ENCODE measurements at places on chromosomes 5 and 9. TPM values are rescaled to one million over a fixed set of nuclear protein-coding genes. Genes with fewer than 3 reads are reported as not detected.

Gene TXNDC8
- not detected for total RNA-seq

Gene TAL2
- total RNA-seq, result not detected

Gene DDX4
- not detected for total RNA-seq

- no peak for DNase-seq
These were observed 9.5 kb upstream of the C9 start for GRCh38 chr5:39373791-39374190.

GRCh38 chr9:94867842-94868312 is 141.4 kb downstream of the AOPEP start:
- DNase-seq, result peak; percentile 92

- DNase-seq, result no peak
These were observed 2.5 kb upstream of the RAD23B start for GRCh38 chr9:107280543-107280942.

- peak; percentile 89 for DNase-seq
These were observed 5.9 kb upstream of the FAT2 start for GRCh38 chr5:151596828-151597539.

DNA sequence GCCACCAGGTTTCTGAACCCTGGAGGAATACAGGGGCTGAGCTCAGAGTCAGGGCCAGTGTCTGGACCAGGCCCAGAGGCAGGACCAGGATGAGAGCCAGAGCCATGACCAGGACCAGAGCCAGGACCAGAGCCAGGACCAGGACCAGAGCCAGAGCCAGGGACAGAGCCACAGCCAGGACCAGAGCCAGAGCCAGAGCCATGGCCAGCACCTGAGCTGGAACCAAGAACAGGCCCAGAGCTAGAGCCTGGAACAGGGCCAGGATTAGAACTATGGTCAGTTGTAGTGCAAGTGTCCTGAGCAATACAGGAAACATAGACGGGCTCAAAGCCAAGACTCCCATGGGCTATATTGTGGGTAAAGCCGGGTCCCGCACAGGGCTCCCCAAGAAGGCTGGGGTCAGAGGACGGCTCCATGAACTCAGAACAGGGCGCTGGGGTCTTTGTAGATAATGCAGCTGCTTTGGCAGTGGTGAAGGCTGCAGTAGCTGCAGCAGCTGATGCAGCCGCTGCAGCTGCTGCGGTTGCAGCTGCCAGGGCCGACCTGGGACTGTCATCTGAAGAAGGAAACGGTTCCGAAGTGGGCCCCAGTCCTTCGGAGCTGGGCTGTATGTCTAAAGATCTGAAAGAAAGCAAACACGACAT is 559 bp downstream of the SPAG8 start:
- DNase-seq, result peak; percentile 57

GRCh38 chr9:95026148-95026524 is 291.4 kb downstream of the FANCC start:
- DNase-seq, result no peak

GRCh38 chr5:80963521-80963895 is 3.3 kb downstream of the RASGRF2 start:
- DNase-seq, result no peak

DNA sequence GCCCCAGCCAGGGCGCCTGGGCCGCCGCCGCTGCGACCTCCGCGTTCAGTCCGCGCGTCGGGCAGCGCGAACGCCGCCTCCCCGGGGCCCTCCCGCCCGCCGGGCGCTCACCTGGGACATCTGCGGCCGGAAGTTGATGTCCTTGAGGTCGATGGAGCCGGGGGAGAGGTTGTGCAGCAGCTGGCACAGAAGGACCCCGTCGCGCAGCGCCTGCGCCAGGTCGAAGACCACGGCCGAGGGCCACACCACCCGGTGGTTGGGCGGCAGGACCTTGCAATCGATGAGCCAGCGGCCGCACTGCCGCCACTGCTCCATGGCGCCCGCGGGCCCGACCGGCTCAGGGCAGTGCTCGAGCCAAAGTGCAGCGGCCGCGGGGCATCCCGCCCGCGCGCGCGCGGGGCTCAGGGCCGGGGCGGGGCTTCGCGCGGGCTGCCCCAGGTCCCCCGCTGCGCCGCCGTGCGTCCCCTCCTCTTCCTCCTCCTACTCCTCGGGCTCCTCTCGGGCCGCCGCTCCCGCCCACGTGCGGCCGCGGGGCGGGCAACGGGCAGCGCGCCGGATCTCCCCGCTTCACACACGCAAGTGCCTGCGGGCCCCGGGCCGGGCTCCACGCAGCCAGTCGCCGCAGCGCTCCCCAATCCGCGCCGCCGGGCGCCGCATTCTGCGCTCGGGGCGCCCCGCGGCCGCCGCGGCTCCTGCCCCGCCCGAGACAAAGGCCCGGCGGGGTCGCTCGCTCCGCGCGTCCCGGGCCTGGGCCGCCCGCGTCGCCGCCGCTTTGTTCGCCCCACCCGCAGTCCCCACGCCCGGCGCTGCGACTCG is at the start of gene VAV2:
VAV2 (minus strand) TSS at position 361 of the 816 bp plus-strand sequence; CDS start at position 315, 46 bp downstream.
- DNase-seq, result peak; percentile 72

DNA sequence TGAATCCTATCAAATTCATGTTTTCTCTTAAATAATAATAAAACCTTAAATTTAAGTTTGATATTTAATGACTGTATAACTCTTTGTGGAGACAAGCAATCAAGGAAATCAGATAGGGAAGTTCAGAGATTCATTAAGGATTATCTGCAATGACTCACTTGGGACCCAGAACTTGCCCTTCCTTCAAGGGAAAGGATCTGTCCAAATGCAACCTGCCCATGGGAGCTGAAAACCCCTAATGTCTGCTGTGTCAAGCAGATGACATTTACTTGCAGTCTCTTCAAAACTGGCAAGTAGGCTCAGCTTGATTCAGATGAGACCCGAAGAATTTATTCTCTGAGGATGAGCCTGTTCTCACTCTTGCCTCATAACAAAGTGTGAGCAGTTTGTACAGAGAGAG is 1577.6 kb downstream of the EFNA5 start:
- no peak for DNase-seq
